CD8-positive, alpha-beta memory T cell (primary cell): ENCODE measurements at places on chromosomes 3 and 15.

GRCh38 chr15:31974855-31975829, 55.2 kb upstream of the CHRNA7 start:
- no peak for DNase-seq

GRCh38 chr15:99014803-99015697, 7.5 kb upstream of the PGPEP1L start:
- DNase-seq, result peak; percentile 18

- no peak for DNase-seq
Measured at GRCh38 chr3:61572879-61573278, 11.5 kb downstream of the PTPRG start.

DNA sequence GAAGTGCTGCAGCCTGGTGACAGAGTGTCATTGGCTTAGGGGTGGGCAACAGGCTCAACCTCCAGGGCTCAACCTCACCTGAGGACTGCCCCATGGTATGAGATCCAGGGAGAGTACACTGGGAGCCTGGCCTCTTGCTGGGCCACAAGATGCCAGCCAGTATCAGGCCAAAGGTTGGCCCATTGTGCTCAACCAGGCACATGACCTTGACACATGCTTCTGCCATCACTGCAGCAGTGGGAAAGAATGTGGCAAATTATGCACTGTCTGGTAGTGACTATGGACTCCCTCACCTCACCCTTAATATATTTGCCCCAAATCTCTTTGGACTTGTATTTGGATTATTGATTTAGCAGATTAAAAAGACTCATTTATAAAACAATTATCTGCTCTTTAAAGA, 233.9 kb upstream of the GOLGA6L4 start:
- DNase-seq, result no peak

GRCh38 chr15:83015361-83015760, 3.9 kb upstream of the C15orf40 start:
- no peak for DNase-seq

DNA sequence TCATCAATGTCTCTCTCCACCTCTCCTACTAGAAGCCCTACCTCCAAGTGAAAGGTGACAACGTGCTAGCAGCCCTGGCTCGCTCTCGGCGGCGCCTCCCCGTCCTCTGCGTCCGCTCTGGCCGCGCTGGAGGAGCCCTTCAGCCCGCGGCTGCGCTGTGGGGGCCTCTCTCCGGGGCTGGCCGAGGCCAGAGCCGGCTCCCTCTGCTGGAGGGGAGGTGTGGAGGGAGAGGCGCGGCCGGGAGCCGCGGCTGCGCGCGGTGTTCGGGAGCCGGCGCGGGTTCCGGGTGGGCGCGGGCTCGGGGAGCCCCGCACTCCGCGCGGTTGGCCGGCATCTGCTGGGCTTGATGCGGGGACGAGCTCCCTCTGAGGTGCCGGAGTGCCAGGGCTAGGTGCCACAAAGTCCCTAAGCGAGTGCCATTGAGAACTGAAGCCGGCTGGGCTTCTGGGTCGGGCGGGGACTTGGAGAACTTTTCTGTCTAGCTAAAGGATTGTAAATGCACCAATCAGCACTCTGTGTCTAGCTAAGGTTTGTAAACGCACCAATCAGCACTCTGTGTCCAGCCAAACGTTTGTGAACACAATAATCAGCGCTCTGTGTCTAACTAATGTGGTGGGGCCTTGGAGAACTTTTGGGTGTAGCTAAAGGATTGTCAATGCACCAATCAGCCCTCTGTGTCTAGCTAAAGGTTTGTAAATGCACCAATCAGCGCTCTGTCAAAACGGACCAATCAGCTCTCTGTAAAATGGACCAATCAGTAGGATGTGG, 84.8 kb upstream of the ARRDC4 start:
- no peak for DNase-seq

DNA sequence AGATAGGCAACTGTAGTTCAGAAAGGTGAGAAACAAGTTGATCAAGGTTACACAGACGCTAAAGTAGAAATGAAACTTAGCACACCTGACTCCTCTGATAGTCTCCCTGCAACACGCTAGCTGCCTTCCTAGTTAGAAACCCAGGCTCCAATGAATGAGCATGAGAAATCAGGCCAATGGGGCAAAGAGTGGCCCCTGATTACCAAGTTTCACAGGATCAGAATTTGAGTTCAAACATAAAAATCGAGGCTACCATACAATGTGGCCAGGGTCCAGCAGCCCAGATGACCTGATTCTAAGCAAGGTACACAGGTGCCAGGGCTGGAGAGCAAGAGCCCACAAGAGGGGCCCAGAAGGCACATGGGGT, 7.7 kb downstream of the PLD1 start:
- no peak for DNase-seq

- no peak for DNase-seq
Measured at GRCh38 chr3:133884054-133884886, 11.4 kb downstream of the RAB6B start.

- no peak for DNase-seq
Measured at GRCh38 chr15:37034392-37034791, 66.0 kb downstream of the MEIS2 start.

- no peak for DNase-seq
Measured at GRCh38 chr15:35150361-35150760, 65.3 kb upstream of the NANOGP8 start.

DNA sequence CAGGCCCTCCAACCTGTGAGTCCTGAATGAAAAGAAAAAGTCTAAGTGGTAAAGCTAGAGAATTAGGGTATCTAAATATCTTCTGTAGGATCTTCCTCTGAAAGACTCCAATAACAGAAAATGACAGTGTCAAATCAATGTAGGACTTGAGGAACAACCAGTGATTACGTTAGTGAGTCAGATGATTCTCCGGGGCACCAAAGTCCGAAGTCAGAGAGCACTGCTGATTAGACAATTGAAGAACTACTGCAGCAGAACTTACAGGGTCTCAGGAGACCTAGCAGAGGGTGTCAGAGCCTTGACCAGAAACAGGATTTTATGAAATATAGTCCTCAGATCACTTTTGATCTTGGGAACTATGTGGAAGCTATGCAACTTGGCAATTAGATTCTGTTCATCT, 605.8 kb downstream of the EPHA3 start:
- DNase-seq, result no peak

DNA sequence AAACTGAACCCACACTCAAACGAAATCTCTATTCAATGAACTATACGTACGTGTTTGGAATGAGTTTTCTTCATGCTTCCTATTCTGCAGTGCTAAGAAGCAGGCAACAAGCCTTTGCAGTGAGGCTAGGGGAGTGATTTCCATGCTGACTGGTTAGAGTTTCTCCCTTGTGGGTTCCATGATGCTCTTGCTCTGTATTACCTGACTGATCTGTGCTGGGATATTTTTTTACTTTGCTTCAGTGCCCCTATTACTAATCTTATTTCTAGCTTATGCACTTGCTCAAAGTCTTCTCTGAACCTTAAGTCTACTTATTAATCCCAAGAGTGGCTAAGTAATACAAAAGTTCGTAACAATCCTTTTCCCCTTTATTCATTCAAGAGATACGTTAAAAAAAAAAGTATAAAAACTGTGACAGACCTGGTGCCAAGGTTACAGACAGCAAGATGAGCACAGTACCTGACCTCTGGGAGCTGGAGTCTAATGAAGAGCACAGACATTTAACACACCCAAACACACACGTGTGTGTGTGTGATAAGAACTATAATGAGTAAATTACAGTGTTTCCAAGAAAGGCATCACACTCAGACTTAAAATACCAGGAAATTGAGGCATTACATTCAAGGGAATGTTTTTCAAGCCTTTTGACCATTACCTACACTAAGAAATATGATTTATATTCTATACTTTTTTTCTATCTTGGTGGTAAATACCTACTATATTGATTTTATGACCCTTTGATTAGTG, 50.5 kb upstream of the FBN1 start:
- no peak for DNase-seq

GRCh38 chr3:3189102-3189727, 9.7 kb upstream of the CRBN start:
- DNase-seq, result no peak

DNA sequence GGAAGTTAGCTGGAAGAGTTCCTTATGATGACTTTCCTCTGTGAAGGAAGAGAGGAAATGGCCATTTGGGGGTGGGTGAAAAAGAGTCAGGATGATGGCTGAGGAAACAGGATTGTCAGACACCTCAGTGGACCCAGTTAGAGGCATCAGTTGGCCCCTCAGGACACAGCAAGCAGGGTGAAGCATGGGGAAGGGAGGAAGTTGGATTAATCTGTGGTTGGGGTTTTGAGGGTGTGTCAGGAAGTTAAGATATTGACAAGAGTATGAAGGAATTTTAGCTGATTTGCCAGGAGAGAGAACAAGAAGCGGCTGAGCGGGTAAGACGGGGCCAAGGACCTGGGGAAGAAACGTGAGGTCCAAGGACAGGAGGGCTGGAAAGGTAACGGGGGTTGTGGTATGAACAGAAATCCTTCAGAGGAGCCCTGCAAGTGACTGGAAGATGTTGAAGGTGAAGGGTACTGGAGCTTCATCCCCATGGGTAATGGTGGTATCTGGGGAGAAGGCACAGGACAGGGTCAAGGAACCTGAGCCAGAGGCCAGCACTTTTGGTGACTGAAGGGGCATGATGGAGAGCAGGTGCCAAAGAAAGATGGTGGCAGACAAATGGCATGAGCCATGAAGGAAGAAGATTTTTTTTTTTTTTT, 2.7 kb downstream of the UQCC5 start:
- DNase-seq, result no peak

DNA sequence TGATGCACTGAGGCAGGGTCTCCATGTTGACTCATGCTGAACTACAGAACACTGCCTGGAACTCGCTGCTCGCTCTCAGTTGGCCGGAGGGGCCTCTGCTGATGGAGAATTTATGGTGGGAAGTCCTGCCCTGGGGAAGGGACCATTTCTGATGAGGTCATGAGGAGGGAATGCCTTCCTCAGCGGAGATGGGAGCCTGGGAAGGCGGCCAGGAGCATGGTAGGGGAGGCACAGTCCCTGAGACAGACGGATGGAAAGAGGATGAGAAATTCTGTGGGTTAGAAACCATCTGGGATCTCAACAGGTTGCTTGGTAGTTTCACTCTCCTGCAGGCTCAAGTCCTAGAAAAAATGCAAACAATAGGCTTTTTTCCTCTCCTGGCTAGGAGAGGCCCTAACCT, 56.8 kb upstream of the TPM1 start:
- no peak for DNase-seq

DNA sequence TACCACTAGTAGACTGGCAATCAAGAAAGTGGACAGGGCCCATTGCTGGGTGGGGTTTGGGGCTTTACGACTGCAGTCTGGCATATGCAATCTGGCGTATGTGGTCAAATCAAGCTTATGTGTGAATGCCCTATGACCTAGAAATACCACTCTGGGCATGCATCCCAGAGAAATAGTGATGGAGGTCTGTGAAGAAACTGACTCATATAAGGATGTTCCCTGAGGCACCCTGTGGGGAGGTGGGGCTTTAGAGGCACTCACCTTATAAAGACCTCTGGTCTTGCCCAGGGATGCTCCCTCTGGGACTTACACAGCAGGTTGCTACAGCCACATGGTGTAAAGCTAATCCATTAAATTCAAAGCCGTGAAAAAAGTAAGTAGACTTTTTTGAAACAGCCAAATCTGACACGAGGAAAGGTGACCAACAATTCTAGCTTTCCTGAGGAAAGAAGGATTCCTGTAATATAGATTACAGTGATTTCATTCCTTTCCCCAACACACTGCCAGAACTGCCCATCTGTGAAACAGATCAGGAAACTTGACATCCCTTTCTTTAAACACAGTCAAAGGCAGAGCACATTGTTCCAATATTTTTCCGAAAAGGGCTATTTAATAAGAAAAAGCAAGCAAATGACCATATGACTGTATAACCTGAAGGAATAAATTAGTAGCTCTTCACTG, 13.6 kb downstream of the RARRES1 start:
- no peak for DNase-seq

- no peak for DNase-seq
Measured at GRCh38 chr3:31180274-31180673, 285.8 kb upstream of the GADL1 start.

- DNase-seq, result no peak
Measured at GRCh38 chr3:127585813-127586413, 4.6 kb downstream of the TPRA1 start.

DNA sequence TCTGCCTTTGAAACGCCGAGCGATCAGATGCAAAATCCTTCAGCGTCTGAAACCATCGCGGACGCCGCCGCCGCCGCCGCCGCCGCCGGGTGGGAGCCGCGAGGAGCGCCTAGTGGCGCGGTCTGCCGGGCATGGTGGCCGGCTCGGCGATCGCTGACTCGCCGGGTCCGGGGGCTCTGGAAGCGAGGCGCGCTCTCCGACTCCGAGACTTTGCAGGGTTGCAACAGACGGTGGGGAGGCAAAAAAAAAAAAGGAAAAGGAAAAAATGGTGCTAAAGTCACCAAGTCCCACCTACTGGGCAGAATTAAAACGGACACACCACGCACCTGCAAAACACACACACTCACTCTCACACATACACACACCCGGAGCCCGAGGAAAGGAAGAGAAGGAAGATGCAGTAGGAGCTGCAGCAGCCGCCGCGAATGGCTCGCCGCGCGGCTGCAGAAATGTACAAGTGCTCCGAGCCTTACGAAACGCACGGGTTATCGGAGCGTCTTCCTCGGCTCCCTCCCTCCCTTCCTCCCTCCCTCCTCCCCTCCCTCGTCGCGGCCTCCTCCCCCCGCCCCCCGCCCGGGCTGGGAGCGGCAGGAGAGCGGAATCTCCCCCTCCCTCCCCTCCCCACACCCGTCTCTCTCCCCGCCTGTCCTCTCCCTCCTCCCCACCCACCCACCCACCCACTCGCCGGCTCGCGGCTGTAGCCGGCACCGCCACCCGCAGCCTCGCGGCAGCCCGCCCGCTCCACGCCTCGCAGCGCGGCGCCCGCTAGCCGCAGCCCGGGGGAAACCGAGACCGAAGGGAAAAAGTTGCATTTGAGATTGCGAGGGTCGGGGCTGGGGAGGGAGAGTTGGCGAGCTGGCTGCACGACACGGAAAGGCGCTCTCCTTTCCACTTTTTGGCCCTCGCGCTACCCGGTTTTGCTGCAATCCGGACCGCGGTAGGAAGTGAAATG, at the start of gene NTRK3:
Gene NTRK3 (minus strand): TSS at position 461 of the 952 bp plus-strand sequence. CDS start 586 bp downstream, outside the sequence.
- DNase-seq, result no peak

GRCh38 chr3:100682056-100682853, 27.0 kb upstream of the TFG start:
- no peak for DNase-seq

DNA sequence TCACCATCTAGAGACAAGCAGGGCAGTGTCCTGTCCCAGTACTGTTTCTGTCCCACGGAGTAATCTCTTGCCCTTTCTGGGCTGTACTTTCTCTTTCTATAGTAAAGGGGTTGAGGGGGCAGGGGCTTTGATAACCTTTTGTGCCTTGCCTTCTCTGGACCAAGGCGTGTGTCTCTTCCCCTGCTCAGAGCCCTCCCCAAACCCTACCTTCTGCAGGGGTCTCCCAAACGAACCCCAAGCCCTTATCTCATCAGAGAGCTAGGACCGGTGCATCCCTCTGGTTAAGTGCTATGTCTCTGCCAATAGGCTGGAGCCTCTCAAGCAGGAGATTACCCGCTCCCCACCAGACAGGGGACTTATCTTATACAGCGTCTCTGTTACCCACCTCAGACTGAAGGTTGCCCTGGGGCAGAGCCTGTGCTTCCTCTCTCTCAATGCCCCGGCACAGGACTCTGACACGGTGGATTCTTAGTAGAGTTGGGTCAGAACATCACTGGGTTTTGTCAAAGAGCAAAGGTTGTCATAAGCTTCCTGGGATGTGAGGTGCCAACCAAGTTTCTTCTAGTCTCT, 2.9 kb downstream of the PLEKHO2 start:
- DNase-seq, result peak; percentile 37

- DNase-seq, result no peak
Measured at GRCh38 chr15:99413955-99414754, 151.6 kb upstream of the MEF2A start.
